IMR-90 (cell line): ENCODE measurements at places on chromosomes 7 and 10. TPM values are rescaled to one million over a fixed set of nuclear protein-coding genes. Genes with fewer than 3 reads are reported as not detected.

DNA sequence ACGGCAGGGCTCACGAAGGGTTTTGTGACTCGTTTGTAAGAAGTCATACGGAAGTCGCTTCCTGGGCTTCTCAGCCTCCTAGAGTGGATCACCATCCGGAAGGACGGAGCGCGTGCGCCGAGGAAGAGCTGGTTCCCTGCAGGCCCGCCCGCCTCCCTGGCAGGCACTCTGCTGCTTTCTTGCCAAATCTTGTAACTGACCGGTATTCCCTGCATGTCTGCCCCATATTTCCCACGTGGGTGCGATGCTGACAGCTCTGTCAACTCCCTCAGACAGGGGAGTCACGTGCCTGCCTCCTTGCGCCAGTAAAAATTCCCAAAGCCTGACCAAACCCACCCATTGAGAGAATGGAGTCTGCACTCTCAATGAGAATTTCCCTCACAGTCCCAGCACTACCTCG lies 12.7 kb downstream of the SHH start:
- no peak overlapping the region for H3K27ac ChIP-seq
- H3K36me3 ChIP-seq, result no peaks in the 10 kb centered on the region
- DNase-seq, result no peak
- H3K27me3 ChIP-seq, result peaks cover 57% of the 10 kb centered on the region
- no peak overlapping the region for H3K4me3 ChIP-seq
- H3K4me1 ChIP-seq, result peaks cover 7% of the 10 kb centered on the region; the same call in 1 of the 2 replicates

DNA sequence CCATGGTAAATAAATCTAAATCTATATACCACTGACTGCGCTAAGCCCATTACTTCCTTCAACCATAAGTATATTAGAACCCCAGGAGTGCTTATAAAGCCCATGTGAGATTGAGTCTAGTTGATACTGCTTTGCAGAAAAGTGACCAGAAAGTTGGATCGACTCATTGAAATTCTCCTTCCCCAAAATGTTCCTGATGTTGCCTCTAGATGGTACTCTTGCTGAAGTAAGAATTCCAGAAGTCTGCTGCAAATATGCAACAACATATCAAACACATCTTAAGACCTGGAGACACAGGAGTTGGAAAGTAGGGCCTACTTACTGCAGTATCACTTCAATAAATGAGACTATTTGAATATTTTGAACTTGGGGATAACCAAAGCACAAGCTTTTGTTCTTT lies 550.8 kb downstream of the IPMK start:
- H3K27ac ChIP-seq, result no peak overlapping the region
- H3K4me3 ChIP-seq, result no peak overlapping the region
- peak; percentile 32 for DNase-seq
- H3K4me1 ChIP-seq, result no peaks in the 10 kb centered on the region
- no peaks in the 10 kb centered on the region for H3K36me3 ChIP-seq

- no peak for DNase-seq
- H3K27me3 ChIP-seq, result no peaks in the 10 kb centered on the region
- H3K36me3 ChIP-seq, result no peaks in the 10 kb centered on the region
Measured at GRCh38 chr7:90708841-90709317, 112.8 kb downstream of the CDK14 start.

GRCh38 chr7:12550956-12551355 lies 19.6 kb upstream of the SCIN start:
- DNase-seq, result peak; percentile 28
- no peaks in the 10 kb centered on the region for H3K27me3 ChIP-seq
- H3K36me3 ChIP-seq, result no peaks in the 10 kb centered on the region

DNA sequence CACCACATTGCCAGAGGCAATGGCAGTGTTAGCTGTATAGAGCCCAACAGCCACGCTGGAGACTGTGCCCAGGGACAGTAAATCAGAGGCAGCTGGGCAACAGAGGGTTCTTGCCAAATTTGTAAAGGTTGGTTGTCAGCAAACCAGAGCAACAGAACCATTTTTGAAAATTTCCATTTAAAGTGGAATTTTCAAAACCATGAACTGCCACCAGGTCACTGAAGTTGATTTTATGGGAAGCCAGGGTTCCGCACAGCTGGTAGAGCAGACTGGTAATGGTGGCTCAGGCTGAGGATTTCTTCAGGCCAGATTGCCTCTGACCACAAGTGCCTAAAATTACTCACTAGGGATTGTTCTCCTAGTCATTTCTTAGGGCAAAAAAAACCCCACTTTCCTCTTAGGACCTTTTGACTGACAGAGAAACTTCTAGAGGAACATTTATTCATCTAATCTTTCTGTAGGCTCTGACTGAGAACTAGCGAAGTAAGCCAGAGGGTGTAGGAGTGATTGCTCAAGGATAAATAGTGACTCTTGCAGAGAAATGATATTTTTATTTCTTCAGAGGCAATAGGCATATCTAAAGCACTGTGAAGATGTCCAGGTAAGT lies 342.4 kb downstream of the BBS9 start:
- no peaks in the 10 kb centered on the region for H3K27me3 ChIP-seq
- H3K36me3 ChIP-seq, result no peaks in the 10 kb centered on the region
- no peak overlapping the region for H3K4me3 ChIP-seq
- no peak for DNase-seq
- H3K4me1 ChIP-seq, result peaks cover under 1% of the 10 kb centered on the region

DNA sequence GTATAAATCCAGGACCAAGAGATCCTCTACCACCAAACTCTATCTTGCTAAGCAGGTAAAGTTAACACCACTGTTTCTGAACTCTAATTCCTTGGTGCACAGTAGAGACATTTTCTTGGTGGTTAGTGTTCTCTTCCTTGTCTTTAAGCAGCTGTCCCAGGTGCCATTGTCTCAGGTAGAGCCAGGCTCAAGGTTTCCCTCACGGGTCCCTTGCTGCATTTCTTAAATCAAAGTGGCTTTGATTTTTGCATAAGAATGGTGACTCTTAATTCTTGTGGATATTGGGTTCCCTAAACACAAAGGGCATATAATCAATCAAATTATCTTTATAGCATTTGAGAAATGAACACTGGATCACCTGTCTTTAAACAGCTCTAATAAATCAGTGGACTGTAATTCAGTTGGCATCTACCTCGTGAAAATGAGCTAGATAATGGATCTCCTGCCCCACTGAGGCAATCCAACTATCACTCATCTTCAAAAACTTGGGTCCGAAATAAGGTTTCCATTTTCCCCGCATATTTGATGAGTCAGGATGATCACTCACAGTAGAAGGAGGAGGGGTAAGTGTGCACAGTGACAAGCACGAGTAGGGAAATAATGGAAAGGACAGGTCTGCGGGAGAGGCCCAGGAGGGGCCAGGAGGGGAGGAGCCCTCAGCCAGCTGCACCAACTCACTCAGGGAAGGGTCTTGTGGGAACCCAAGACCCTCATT lies 2.4 kb downstream of the ABCC2 start:
- no peak overlapping the region for H3K4me3 ChIP-seq
- H3K27ac ChIP-seq, result peak overlapping the region; percentile 79
- peaks cover 18% of the 10 kb centered on the region for H3K4me1 ChIP-seq
- H3K27me3 ChIP-seq, result no peaks in the 10 kb centered on the region

DNA sequence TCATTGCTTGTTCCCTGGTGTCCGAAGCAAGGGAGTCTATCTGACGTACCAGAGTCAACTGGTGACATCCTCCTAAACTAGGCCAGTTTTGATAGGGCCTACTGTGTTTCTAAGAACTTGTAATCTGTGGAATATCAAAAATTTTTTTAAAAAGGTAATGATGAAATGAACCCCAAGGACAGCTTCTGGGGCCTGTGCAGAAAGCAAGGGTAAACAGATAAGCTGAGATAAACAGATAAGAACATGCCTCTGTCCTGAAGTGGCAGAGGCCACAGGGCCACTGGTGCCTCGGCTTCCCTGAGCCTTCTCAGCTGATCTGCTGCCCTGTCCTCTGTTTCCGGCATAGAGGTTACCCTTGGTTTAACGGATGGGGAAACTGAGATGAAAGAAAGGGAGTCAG lies 8.8 kb downstream of the GRK5 start:
- DNase-seq, result no peak
- H3K4me3 ChIP-seq, result no peak overlapping the region
- H3K27ac ChIP-seq, result no peak overlapping the region
- peaks cover 35% of the 10 kb centered on the region for H3K4me1 ChIP-seq

SORCS3 gene
- not detected in 2 replicates for total RNA-seq

TRIM56 gene
- total RNA-seq, result 3.9 and 4.4 TPM in 2 replicates
